ENCODE measurements at places on chromosomes 5 and 9.
A peak's percentile ranks its signal among the peaks of the same experiment; 100 is the strongest.

- peak overlapping the region; percentile 5 for H3K27ac ChIP-seq
- H3K36me3 ChIP-seq = peaks cover 10% of the 10 kb centered on the region
- no peaks in the 10 kb centered on the region for H3K27me3 ChIP-seq
- no peak for DNase-seq
- H3K4me3 ChIP-seq = no peak overlapping the region
- peaks cover 3% of the 10 kb centered on the region for H3K4me1 ChIP-seq
These were observed 61.8 kb downstream of the ELL2 start for GRCh38 chr5:95899829-95900228.

DNA sequence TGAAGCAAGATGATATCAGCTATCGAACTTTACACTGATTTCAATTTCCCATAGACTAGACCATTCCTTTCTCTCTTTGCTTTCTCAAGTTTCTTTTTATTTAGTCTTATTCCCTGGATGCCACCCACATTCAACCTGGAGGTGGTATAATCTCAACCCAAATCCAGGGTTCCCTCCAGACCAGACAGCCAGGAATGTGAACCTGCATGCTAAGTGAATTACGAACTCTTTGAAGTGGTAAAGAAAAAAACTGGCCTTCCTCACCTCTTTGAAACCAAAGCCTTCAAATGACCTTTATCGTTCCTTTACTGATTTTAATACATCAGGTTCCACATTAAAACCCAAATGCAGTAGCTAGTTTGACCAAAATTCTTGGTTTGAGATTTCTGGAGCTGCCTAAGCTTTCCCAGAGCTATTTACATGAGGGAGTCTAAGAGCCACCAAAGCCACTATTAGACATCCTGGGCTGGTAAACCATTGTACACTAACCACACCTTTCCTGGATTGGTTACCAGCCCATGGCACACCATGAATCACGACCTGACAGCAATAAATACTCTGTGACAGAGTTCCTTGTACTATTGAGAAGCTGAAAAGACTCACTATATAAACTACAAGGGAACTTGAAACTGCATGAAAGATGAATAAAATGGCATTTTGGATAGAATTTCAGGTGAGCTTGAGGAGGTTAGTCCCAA, 323.7 kb downstream of the ADAMTS6 start:
- no peak overlapping the region for H3K4me3 ChIP-seq
- no peaks in the 10 kb centered on the region for H3K36me3 ChIP-seq
- no peak overlapping the region for H3K27ac ChIP-seq

GRCh38 chr5:172839669-172840431, 5.8 kb downstream of the ERGIC1 start:
- no peak overlapping the region for H3K4me3 ChIP-seq
- H3K36me3 ChIP-seq = peaks cover 27% of the 10 kb centered on the region
- no peak for DNase-seq
- no peaks in the 10 kb centered on the region for H3K27me3 ChIP-seq
- H3K27ac ChIP-seq = peak overlapping the region; percentile 71
- H3K4me1 ChIP-seq = peaks cover 51% of the 10 kb centered on the region

GRCh38 chr9:113580041-113580953, 116.8 kb downstream of the RGS3 start:
- no peaks in the 10 kb centered on the region for H3K27me3 ChIP-seq
- H3K4me1 ChIP-seq = peaks cover 100% of the 10 kb centered on the region
- peaks cover 5% of the 10 kb centered on the region for H3K36me3 ChIP-seq

GRCh38 chr5:95708876-95709275, 22.3 kb upstream of the RHOBTB3 start:
- H3K4me1 ChIP-seq = no peaks in the 10 kb centered on the region
- no peak overlapping the region for H3K4me3 ChIP-seq
- no peak for DNase-seq
- H3K27ac ChIP-seq = no peak overlapping the region
- H3K27me3 ChIP-seq = no peaks in the 10 kb centered on the region

DNA sequence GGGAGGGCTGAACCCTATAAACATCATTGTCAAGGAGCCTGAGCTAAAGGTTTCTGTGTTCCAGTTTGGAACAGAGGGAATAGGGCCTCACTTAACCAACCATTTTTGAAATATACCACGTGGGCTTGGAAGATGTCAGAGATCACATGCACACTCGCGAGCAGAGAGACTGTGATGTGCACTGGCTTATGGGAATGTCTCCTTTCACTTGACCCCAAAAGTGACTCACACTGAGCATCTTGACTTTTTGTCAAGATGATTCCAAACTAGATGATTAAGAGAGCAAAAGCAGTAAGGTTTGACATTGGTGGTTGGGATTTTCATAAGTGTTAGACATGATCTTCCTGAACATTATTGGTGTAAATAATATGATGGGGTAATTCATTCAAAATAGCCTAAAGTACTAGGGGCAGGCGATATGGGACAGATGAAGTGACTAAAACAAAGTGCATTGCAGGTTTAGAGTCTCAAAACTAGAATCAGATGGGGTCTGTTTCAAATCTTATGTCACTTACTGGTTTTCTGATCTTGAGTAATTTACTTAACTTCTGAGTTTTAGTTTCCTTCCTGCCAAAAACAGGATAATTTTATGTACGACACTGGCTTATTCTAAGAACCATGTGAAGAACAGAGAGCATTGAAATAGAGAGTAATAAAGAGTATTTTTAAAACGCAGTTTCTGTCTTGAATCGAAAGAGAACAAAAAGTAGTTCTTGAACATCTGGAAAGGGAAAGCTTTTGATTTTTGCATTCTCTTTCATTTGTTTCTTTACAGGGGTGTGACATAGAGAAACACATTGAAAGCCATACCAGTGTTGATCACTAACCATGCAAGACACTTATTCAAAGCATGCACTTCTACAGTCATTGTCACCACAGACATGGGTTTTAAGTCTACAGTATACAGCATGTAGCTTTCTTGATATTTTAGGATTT, 383.0 kb downstream of the DIRAS2 start:
- no peak overlapping the region for H3K27ac ChIP-seq
- no peak for DNase-seq
- no peak overlapping the region for H3K4me3 ChIP-seq
- H3K27me3 ChIP-seq = no peaks in the 10 kb centered on the region
- no peaks in the 10 kb centered on the region for H3K4me1 ChIP-seq
- H3K36me3 ChIP-seq = no peaks in the 10 kb centered on the region

- DNase-seq = no peak
- no peak overlapping the region for H3K4me3 ChIP-seq
- no peaks in the 10 kb centered on the region for H3K36me3 ChIP-seq
- H3K27ac ChIP-seq = no peak overlapping the region
- no peaks in the 10 kb centered on the region for H3K27me3 ChIP-seq
These were observed 71.8 kb downstream of the SYK start for GRCh38 chr9:90873422-90873821.

DNA sequence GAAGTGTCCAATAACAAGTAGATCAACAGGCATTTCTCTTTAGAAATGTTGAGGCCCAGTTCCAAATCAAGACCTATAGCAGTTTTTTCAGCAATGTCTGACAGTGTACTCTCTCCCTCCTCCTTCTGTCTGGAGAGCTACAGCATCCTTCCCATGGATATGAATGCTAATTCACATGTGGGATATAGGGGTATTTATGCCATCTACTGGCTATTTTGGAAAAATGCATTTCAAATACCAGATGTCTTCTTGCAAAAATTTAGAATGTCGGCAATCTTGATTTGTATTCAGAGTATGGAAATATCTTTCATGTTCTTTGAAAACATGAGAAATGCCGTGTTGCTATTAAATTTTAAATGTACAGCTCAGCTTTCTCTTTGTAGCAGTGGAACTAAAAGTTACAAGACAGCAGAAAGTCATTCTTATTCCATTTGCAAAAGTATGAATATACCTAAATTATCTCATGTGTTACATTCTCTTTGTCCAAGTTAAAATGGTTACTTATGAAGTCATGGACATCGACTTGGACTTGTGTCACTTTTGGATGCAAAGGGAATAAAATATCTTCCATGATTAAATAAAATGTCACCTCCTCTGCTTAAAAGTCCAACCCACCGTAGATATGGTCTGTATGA, 647.8 kb downstream of the TAF11L14 start:
- DNase-seq = no peak
- H3K27ac ChIP-seq = no peak overlapping the region
- H3K4me3 ChIP-seq = no peak overlapping the region
- no peaks in the 10 kb centered on the region for H3K4me1 ChIP-seq
- H3K36me3 ChIP-seq = no peaks in the 10 kb centered on the region
- peaks cover 4% of the 10 kb centered on the region for H3K27me3 ChIP-seq

DNA sequence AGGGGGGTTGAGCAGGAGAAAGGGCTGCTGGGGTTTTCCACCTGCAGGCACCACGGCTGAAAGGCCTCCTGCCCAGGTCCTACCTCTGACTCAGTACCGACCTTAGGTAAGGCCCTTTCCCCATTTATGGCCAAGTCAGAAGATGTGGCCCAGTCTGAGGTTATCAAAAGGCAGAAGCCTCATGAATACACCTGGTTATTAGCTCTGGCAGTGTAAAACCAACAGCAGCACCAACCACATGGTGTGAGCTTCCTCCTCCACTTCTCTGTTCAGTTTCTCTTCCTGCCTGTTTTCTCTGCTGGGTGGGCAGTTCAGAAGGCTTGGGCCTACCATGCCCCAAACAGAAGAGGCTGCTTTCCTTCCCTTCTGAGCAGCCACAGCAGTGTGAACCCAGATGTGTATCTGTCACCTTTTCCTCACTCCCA, 86.9 kb downstream of the UGCG start:
- no peak for DNase-seq
- H3K27me3 ChIP-seq = no peaks in the 10 kb centered on the region
- no peak overlapping the region for H3K4me3 ChIP-seq
- H3K4me1 ChIP-seq = peaks cover 2% of the 10 kb centered on the region
- no peaks in the 10 kb centered on the region for H3K36me3 ChIP-seq

GRCh38 chr9:134152022-134152448, 12.3 kb downstream of the RNU6ATAC start:
- no peak overlapping the region for H3K27ac ChIP-seq
- no peak for DNase-seq
- H3K36me3 ChIP-seq = peaks cover 99% of the 10 kb centered on the region
- no peak overlapping the region for H3K4me3 ChIP-seq
- H3K27me3 ChIP-seq = no peaks in the 10 kb centered on the region

DNA sequence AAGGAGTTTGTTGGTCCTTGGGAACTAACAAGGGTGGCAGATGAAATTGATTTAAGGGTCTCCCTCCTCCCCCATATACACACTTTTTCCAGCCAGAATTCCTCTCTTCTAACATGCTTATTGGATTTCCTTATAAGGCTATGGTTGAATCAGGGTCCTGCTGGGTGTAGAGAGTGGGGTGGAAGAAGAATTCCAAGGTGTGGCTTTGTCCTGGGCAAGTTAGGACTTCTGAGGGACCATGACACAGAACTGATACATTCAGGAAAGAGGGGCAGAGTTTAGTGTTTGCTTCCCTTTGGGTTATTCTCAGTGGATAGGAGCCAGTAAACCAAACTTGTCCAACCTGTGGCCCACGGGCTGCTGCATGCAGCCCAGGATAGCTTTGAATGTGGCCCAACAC, 116.5 kb downstream of the SNX18 start:
- no peaks in the 10 kb centered on the region for H3K27me3 ChIP-seq
- DNase-seq = no peak
- no peak overlapping the region for H3K4me3 ChIP-seq
- H3K36me3 ChIP-seq = no peaks in the 10 kb centered on the region
- no peak overlapping the region for H3K27ac ChIP-seq

DNA sequence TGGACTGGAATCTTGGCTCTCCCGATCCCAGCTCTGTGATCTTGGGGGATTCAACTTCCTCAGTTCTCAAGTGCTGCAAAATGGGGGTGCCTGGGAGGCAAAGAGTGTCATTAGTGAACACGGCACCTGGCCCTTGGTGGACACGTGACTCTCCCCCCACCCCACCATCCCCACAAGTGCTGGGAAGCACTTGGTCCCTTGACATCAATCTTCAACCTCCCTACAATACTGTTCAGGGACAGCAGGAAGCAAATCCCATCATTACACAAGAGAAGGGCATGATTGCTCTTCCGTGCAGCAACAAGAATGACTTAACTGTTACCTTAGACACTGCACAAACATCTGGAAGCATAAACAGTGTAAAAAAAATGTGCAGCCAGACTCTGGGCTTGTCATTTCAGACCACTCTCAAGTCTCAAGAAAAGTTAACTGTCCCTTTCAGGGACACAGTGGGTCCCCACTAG, 61.4 kb downstream of the PSMB7 start:
- no peak overlapping the region for H3K27ac ChIP-seq
- H3K36me3 ChIP-seq = peaks cover 42% of the 10 kb centered on the region
- no peaks in the 10 kb centered on the region for H3K27me3 ChIP-seq
- peaks cover 23% of the 10 kb centered on the region for H3K4me1 ChIP-seq
- no peak for DNase-seq

GRCh38 chr5:1436681-1437080, 8.6 kb downstream of the SLC6A3 start:
- H3K27ac ChIP-seq = no peak overlapping the region
- no peaks in the 10 kb centered on the region for H3K36me3 ChIP-seq

GRCh38 chr9:71760901-71761300, 7.4 kb downstream of the CEMIP2 start:
- H3K4me1 ChIP-seq = no peaks in the 10 kb centered on the region
- no peak for DNase-seq
- H3K27ac ChIP-seq = no peak overlapping the region
- no peaks in the 10 kb centered on the region for H3K27me3 ChIP-seq

DNA sequence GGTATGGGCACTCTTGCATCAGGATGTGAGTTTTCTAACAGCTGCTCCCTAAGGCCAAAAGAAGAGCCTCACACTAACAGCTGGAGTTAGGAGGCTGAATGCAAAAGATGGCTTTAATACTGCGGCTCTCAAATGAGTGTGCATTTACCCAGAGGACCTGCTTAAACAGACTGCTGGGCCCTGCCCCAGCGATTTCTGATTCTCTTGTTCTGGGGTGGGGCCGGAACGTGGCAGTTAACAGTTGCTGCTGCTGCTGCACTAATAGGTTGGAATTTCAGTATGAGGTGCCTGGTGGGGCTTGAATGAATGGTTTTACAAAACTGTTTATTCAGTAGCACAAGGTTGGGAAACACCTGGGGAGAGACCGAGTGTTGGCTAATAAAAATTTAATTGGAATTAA, 26.1 kb downstream of the HMGCR start:
- no peaks in the 10 kb centered on the region for H3K27me3 ChIP-seq
- DNase-seq = no peak
- no peaks in the 10 kb centered on the region for H3K36me3 ChIP-seq
- H3K27ac ChIP-seq = no peak overlapping the region
- H3K4me1 ChIP-seq = no peaks in the 10 kb centered on the region

- no peak for DNase-seq
- no peaks in the 10 kb centered on the region for H3K4me1 ChIP-seq
- no peak overlapping the region for H3K27ac ChIP-seq
These were observed 106.6 kb upstream of the HMHB1 start for GRCh38 chr5:143705381-143705780.

- peaks cover 100% of the 10 kb centered on the region for H3K27me3 ChIP-seq
- H3K4me1 ChIP-seq = peaks cover 23% of the 10 kb centered on the region
- H3K27ac ChIP-seq = no peak within 1 kb of the TSS
- peak within 1 kb of the TSS; percentile 43 for H3K4me3 ChIP-seq
These were observed at the start of gene LHX2 for GRCh38 chr9:124011460-124012301. Gene LHX2, plus strand, starts transcription at chr9:124011768. Its CDS starts 581 bp downstream, at chr9:124012349.

DNA sequence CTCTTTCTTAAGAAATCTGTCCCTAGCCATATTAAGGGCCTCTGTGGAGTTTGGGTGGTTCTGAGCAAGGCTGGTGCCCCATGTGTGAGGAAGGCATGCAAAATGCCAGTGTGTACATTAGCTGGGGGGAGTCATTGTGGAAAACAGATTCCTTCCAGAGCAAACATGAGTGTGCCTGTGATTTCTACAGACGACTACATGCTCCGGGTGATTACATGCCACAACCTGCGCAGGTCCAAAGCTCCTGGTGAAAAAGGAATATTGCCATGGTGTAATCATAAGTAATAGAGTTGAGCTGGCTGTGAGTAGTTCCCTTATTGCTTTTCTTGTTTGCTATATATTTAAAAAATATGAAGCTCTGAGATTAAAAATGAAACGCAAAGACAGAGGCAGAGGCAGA, 102.1 kb downstream of the ACER2 start:
- no peak for DNase-seq
- H3K27me3 ChIP-seq = no peaks in the 10 kb centered on the region
- no peak overlapping the region for H3K4me3 ChIP-seq
- no peaks in the 10 kb centered on the region for H3K4me1 ChIP-seq
- H3K27ac ChIP-seq = no peak overlapping the region
